Activated CD4-positive, CD25-positive, alpha-beta regulatory T cell treated with anti-CD3 and anti-CD28 coated beads, Interleukin-2, amount 50 U/mL, for 24 hours (primary cell): ENCODE measurements at places on chromosomes 2 and 18.

DNA sequence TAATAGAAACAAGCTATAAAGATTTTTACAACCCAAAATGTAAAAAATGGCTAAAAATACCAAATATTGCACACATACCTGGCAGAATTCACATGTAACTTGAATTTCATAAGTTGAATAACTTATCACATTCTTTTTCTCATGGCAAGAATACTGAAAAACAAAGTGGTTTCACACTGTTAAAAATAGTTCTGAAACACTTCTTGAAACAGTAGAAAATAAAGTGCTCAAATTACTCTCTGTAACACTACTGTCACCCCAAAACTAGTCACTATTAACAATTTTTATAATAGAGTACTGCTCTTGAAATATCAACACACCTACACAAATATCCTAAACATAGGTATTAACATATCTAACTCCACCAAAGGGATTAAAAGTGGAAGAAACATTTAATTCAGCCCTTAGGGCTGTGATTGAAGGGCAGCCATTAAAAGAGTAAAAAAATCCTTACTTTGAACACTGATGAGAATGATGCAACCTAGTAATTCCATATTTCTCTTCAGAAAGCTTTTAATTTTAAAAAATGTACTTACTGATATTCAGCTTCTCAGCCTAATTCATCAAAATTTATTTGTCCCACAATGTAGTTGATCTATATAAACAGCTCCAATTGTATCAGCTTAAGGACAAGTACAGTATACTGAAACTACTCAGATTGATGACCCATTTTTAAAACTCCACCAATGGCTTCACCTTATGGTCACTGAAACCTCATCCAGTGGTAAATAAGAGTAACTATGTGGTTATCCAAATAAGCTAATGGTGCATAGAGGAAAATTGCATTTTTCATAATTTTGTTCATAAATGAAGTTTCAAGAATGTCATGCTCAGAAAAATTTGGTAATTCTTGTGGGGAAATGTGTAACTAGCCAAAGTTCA, 31.4 kb downstream of the ATF2 start:
- ATAC-seq = no peak

- ATAC-seq = no peak
Measured at GRCh38 chr2:85935170-85935745, 46.5 kb upstream of the ST3GAL5 start.

GRCh38 chr2:179927041-179927440, 65.6 kb upstream of the ZNF385B start:
- ATAC-seq = no peak

DNA sequence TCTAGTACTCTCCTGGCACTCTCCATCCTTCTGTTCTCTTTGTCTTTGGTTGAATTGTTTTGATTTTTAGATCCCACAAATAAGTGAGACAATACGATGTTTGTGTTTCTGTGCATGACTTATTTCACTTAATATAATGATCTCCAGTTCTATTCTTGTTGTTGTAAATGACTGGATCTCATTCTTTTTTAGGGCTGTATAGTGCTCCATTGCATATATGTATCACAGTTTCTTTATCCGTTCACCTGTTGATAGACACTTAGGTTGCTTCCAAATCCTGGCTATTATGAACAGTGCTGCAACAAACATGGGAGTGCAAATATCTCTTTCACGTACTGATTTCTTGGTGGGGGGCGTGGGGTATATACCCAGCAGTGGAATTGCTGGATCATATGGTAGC, 245.0 kb downstream of the ADCYAP1 start:
- ATAC-seq = no peak

GRCh38 chr2:165793779-165794535, at the start of gene GALNT3:
Gene GALNT3, minus strand, starts transcription at chr2:165794247. Its CDS starts 23,547 bp downstream, at chr2:165770700.
- ATAC-seq = peak; percentile 40

- no peak for ATAC-seq
Measured at GRCh38 chr2:48471048-48471474, 58.9 kb upstream of the STON1 start.

GRCh38 chr2:242051463-242051862, 181.9 kb downstream of the RTP5 start:
- ATAC-seq = no peak

GRCh38 chr18:58201733-58202730, 158.0 kb downstream of the NEDD4L start:
- ATAC-seq = no peak

GRCh38 chr18:56322406-56322805, 316.0 kb downstream of the TXNL1 start:
- no peak for ATAC-seq

- ATAC-seq = no peak
Measured at GRCh38 chr2:69055688-69056470, 42.9 kb downstream of the ANTXR1 start.

DNA sequence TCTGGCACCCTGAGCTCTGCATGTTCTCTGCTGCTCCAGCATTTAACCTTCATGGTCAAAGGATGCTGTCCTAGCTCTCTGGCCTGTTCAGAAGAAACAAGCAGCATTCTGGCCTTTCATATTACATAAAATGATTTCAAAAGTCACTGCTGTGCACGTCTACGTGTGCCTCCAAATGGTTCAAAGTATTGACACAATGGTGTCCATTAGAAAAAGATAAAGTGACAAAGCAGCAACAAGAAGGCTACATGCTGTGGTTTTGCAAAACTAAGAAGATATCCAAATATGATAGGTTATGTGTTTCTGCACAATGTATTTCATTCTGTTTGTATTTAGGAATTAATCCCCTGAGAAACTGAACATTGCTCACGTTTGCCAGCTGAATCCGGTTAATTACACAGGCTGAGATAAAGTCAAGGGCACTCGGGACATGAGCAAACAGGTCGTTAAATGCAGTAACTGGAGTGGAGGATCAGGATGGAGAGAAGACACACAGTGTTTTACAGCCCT, 258.5 kb downstream of the DOK6 start:
- ATAC-seq = no peak
